ENCODE measurements at places on chromosomes 5 and 9.

DNA sequence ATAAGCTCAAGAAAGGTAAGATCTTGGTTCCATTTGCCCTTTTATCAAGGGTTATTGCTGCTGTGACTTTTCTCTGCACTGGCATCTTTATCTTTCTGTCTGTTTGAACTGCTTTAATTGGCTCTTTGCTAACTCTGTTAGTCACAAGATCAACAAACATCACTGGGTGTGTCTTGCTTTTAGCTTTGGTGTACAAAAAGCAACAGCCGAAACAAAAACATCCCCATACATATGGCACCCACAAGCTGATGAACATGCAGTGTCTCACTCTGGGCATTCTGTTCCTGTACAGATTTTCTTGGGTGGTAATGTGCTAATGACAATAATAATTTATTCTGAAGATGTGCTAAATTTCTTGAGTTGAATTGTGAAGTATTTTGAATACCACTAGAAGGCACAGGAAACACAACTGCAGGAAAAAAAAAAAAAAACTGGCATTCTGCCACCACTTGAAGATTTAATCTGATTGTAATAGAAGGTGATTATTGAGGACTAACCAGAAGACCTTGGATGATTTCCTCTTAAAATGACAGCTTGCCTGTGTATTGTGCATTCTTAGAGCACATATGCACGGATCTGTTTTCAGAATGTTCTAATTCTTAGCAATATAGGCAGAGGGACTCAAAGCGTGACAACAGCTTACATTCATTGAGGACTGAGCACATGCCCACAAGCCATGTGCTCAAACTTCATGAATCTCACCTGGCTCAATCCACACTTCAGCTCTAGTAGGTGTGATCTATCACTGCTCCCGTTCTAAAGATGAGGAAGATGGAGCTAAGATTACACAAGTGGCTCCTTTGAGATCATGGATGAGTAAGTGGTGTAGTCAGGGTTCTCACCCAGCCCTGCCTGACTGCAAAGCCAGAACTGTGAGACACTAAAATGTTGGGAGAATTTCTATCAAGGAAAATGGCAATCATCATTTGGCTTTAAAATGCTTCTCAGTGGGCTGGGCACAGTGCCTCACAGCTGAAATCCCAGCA, 96.4 kb downstream of the EBF1 start:
- ATAC-seq: peak; percentile 97

DNA sequence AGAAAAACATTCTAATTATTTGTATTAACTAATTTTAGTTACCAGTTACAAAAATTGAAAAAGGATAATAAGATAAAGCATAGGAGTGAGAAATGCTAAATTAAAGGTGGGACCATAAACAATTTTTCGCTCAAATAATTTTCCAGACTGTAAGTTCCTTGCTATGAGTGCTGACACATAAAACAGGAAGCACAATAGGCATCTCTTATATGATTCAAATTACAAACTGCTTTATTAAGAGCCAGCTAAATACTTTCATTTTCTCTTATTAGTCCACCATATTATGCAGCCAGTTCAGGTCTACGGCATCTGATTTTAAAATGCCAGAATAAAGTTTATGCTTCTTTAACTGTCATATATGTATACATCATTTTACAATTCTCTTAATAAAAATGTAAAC, 4.4 kb downstream of the RC3H2 start:
- no peak for ATAC-seq

DNA sequence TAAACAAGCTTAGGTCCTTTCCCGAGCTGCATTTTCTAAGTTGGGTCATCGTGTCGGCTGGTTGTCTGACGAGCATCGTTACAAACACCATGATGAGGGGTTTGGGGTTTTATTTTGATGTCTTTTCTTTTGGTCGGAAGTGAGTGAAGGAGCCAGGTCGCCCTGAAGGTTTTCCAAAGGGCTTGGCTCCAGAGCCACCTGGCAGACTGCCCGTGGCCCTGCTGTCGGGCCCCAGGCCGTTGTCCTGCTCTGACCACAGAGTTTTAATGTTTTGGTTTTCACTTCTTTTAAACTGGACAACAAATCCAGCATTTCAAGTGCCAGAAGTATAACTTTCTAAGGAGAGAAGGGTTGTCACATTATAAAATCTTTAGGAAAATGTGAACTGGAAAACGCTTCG, 42.3 kb downstream of the TENT4A start:
- no peak for ATAC-seq

DNA sequence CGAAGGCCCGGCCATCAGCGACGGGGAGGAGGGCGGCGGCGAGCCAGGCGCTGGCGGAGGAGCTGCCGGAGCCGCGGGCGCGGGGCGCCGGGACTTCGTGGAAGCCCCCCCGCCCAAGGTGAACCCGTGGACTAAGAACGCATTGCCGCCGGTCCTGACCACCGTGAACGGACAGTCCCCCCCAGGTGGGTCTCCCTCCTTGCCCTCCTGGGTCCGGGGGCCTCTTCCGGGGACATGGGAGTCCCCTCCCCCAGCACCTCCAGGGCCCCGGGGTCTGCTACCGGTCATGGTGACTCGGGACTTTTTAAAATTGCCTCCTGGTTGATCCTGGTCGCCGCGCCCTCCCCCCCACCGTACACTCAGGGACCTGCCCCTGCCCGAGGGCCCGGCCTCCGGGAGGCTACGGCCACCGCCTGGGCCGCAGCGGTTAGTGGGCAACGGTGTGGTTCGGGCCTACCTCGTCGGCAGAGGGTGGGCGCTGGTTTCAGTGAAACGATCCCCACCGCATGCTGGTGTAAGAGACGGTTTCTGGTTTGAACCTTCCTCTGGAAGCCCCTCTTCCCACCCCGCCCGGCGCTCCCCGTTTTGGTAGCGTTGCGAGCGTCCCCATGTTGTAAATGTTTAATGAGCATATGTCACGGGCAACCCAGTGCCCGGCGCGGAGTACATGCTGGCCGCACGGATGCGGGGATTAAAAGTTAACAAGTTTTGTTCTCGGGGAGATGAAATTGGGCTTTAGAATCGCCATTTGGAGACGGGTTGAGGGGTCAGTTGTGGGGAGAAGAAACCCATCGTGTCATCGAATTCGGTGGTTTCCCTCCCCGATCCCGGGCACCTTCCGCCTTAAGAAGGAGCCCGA, 1.1 kb downstream of the LARP1 start:
- peak; percentile 6 for ATAC-seq

- ATAC-seq: peak; percentile 18
Measured at GRCh38 chr9:113559834-113560800, 96.6 kb downstream of the RGS3 start.

DNA sequence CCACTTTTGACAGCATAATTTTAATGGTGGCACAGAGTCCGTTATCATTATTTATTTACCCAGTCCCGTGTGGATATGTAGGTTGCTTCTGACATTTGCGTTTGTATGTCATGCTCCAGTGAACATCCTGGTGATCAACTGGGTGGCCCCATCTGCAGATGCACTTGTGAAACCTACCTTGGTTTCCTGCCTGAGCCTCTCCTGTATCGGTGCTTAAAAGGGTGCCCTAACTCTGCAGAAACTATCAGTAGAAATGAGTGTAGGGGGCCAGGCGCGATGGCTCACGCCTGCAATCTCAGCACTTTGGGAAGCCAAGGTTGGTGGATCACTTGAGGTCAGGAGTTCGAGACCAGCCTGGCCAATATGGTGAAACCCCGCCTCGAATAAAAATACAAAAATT, 92.1 kb upstream of the IER5L start:
- ATAC-seq: no peak

DNA sequence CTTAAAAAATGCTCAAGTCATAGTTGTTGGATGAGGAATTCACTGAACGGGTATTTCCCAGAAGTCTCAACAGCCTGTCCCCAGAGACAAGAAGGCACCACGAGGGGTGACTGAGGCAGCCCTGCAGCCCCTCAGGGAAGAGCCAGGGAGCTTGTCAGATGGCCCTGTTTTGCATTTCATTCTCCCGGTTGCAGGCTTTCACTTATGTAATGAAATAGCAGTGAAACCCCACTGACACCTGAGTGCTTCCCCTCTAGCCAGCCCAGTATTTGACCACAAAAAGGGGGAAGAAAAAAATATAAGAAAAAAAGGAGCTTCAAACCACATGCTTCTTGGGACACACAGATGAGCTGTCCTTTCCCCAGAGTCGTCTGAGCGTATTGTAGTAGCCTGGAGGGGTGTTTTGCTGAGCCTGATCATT, 75.3 kb upstream of the IL12B start:
- no peak for ATAC-seq

DNA sequence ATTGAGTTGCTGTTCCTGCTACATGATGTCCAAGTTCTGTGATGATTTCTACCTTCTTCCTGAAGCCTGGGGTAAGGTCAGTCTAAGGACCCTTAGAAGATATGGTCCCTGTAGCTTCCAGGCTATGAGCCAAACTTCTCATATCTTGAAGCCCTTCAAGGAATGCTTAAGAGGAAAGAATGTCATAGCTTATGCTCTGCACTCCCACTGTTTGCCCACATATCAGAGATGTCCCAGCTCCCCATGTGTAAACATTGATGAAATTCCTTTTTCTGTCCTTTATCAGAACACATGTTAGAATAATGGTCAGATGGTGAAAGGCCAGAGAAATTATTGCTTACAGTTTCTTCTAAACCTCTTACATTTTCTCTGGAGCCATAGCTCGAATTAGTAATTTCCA, 41.4 kb upstream of the RUSC2 start:
- ATAC-seq: no peak

- no peak for ATAC-seq
Measured at GRCh38 chr5:14962604-14963003, 91.0 kb upstream of the ANKH start.

DNA sequence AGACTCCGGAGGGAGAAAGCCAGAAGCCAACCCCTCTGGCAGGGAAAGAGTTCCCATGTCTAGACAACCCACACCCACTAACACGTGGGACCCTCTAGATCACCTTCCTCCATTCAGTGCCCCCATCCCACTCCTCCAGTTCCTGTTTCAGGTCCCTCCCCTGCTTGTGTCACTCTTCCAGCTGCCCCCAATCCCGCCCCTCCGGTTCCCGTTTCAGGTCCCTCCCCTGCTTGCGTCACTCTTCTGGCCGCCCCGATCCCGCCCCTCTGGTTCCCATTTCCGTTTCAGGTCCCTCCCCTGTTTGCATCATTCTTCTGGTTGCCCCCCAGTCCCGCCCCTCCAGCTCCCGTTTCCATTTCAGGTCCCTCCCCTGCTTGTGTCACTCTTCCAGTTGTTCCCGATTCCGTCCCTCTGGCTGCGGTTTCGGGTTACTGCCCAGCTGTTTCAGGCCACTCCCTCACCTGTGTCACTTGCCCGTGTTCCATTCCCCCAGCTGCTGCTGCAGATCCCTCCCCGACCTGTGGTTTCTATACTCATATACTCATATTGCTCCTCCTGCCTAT, 64.8 kb upstream of the RANBP6 start:
- ATAC-seq: peak; percentile 98

DNA sequence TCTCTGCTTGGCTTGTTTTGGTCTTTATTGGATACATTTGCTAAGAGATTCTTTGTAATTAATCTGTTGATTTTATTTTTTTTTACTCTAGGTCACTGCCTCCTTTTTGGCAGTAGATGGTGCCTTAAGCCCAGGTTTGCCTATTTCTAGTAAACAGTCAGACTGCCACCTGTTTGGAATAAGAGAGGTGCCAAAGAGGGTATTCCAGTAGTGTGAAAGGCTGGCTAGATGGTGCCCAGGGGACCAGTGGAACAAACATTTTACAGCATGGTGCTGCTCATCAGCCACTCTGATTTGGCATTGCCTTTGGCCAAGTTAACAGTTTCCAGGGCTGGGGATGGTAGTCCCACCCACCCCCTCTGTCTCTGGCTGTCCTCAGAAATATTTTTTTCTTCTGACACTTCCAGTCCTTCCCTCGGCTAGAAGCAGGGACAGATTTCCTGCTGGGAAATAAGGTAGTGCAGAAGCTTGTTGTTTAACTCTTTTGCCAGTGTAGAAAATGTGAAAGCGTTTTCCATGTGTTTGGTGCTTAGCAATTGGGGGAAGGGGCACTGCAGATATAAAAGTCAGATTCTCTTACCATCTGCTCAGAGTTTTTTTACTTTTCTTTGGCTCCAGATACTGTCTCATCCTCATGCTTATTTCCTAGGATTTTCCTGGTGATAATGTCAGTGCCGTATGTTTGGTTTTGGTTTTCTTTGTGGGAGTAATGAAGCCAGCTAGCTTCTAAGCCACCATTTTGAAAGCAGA, 36.6 kb upstream of the FBXL7 start:
- ATAC-seq: no peak

- ATAC-seq: peak; percentile 6
Measured at GRCh38 chr9:129416821-129417539, 203.9 kb downstream of the C9orf50 start.

GRCh38 chr5:163807781-163808180, 302.4 kb downstream of the MAT2B start:
- no peak for ATAC-seq

DNA sequence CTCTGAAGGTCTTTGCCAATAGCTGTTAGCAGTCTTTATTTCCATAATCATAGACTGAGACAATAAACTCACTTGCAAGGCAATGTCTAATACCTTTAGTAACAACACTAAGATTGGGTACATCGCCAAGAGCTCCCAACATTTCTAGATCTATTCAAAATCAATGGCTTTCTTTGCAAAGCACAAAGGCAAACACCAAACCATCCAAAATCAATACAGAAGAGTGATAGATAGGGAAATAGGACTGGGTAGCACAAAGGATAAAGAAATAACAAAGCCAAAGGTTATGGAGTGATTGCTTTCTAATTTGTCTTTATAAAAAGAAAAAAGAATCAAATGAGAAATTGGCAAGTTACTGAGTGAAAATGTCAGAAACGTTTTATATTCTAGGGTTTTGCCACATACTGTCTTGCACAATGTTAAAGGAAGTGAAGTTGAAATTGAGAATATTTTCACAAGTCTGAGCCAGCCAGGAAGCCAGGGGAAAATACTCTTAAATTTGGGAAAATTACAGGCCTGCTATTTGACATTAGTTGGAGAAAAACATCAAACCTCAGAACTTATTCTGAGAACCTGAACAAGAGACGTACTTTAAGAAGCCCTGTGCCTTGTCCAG, 53.3 kb upstream of the LHFPL2 start:
- ATAC-seq: no peak

GRCh38 chr5:95995962-95996489, 34.4 kb upstream of the ELL2 start:
- no peak for ATAC-seq

DNA sequence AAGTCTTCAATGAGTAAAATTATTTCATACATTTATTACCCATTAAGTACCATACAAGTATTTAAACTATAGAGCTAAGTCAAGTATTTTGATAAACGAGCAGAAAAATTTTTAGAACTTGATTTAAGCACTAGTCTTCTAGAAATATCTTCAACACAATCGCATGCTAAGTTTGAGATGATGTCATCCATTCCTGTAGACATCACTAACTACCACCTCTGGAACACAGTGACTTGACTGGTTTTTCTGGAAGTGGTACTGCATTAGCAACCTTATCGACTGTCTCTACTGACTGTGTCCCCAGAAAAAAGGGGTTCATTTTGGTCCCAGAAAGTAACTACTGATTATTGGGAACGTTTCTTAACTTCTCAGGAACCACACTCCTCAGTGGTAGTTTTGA, 69.0 kb downstream of the CDC14B start:
- ATAC-seq: no peak

DNA sequence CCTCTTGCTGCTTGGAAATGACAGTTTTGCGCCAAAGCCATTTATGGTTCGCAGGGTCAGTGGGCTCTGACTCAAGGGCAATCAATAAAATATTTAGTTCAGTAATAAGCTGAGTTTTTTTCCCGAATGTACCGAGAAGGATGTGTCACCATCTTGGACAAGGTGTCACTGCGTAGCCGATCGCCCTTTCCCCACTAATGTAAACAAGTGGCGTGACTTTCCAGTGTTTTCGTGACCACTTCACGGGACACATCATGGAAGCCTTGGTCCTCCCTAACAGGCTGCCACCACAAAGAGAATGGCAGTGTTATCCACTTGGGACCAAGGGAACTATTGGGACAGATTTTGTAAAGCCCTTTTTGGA, 16.4 kb downstream of the ISL1 start:
- no peak for ATAC-seq

GRCh38 chr9:20357037-20357432, 265.3 kb downstream of the MLLT3 start:
- ATAC-seq: no peak
